Right renal pelvis (tissue), 4 donors: ENCODE measurements at places on chromosomes 1 and 21.

- DNase-seq: no peak
Measured at GRCh38 chr1:101365186-101365585, 128.4 kb downstream of the S1PR1 start.

- no peak for DNase-seq
Measured at GRCh38 chr1:76158126-76158525, 83.6 kb downstream of the ST6GALNAC3 start.

- no peak for DNase-seq
Measured at GRCh38 chr1:245990315-245991022, 516.6 kb downstream of the SMYD3 start.

DNA sequence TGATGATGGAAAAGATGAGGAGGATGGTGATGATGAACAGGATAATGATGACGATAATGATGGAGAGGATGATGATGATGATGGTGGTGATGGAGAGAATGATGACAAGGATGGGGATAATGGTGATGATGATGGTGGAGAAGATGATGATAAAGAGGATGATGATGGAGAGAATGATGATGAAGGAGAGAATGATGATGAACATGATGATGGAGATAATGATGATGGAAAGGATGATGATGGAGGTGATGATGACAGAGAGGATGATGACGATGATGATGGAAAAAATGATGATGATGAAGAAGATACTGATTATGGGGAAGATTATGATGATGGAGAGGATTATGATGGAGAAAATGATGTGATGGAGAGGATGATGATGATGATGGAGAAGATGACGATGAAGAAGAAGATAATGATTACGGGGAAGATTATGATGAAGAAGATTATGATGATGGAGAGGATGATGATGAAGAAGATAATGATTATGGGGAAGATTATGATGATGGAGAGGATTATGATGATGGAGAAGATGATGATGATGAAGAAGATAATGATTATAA is 204.1 kb downstream of the MATN1 start:
- DNase-seq: no peak

DNA sequence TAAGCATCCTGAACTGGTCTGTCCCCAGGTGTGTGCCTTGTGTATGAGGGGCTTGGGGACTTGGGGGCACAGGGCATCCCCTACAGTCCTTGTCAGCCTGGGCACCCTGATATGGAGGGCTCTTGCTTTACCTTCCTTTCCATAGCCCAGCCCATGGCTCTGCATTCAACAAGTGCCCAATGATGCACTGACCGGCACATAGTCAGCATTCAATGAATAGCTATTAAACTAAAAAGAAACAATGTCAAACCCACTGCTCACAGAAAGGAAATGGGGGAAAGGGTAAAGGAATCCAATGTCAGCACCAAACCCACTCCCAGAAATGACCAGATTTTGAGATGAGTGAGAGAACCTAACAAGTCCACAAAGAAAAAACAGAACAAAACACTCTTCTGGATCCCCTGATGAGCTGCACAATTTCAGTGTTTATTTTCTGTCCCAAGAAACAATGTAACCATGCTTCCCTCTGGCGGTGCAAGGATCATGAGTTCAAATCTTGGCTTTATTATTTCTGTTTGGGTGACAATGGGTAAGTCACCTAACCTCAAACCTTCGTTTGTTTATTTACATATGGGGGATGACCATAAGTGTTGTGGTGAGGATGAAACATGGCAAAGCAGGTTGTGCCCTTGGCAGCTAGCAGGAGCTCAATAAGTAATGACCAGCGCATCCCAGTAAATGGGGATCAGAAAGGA is 22.0 kb downstream of the SYT6 start:
- DNase-seq: no peak

GRCh38 chr1:74652711-74653139 is 20.9 kb downstream of the ERICH3 start:
- peak; percentile 63 for DNase-seq

DNA sequence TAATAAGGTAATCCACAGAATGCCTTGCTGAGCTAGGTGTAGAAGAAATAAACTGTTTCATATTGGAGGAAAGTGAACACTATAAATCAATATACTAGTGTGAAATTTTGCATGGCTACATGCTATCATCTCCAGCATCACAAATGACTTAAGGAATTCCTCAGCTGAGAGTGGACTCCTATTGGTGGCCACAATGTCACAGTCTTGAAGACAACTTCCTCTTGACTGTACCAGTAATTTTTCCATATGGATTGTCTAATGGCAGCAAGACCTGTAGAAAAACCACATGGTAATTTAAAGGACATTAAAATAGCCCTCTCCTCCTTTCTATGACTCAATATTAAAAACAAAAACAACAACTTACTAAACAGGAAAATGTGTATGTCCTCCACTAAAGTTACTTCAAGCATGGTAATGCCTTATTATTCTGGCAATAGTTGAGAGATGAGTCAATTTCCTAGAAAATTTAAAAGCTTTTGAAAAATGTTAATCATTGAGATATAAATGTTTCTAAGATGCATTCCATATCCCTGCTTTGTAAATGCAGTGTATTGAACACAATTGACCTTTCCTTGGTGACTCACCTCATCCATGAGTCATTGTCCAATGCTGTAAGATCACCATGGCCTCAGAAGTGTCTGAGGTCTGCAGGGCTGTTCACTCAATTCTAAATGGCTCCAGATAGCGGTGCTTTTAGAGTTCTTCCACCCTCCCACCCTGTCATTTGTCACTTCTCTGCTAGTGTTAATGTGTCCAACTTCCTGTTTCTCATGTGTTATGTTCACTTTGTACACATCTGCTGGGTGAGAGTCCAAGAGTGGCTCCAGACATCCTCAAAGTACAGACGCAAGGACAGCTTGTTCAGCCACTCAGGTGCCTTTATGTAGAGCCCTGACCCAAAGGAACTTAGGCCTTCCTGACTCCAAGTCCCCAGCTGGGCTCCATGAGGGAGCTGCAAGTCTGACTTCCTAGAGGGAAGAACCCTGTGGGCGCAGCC is 32.8 kb upstream of the DNASE2B start:
- DNase-seq: no peak

DNA sequence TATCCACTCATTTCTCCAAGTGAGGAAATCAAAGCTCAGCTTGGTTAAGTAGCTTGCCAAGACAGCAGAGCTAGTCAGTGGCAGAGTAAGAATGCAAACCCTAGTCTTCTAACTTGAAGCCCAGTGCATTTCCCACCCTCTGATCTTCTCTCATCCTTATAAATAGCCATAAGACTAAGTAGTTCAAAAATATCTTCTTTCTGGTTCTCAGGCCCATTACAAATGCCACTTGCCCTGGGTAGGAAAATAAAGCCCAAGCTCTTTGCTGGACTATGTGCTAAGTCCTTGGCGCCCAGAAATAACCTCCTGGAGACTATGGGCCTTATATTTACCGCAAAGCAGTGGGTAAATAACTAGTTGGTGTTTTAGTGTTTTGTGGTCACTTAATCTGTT is 505.8 kb downstream of the PLPP3 start:
- no peak for DNase-seq

DNA sequence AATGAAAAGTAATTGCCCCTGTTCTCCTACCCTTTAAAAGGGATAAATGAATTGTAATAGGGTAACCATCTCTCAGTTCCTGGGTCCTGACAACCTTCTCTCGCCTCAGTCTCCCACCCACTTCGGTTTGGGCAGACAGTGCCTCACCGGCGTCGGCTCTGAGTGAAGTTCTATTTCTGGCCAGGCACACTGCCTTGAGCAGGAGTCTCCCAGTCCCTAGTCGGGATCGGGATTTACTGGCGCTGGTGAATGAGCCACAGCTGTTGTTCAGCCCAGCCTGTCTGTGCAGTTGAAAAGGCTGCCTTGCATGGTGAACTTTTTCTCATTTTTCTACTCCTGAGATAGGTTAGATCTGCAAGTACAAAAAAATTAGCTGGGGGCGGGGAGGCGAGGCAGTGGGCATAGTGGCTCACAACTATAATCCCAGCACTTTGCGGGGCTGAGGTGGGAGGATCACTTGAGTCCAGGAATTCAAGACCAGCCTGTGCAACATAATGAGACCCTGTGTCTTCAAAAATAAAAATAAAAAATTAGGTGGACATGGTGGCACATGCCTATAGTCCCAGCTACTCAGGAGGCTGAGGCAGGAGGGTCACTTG is 7.4 kb downstream of the PLEKHM2 start:
- DNase-seq: no peak

DNA sequence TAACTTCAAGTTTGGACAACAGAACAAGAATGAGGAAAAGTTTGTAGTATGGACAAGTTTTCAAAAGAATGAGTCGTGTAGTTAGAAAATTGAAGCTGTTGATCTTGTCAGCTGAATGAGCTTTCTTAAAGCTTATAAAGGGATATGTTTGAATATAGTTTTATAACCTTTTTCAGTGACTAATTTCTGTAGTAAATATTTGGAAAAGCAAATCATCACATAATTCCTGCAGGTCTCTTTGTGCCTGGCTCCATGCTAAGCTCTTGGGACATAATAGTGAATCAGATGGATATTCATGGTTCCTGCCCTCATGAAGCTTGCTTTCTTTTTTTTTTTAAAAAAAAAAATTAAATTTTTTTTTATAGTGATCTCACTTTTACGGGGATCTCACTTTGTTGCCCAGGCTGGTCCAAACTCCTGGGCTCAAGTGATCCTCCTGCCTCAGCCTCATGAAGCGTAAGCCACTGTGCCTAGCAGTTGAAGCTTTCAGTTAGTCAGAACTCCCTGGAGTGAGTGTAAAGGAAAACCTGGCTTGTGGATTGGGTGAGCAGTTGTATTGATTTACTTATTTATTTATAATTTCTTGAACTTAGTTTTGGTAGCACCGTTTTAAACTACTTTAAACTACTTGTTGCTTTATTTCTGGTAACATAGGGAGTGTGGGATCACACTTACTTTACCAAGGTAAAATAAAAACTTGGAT is 15.5 kb downstream of the DYRK1A start:
- DNase-seq: no peak

DNA sequence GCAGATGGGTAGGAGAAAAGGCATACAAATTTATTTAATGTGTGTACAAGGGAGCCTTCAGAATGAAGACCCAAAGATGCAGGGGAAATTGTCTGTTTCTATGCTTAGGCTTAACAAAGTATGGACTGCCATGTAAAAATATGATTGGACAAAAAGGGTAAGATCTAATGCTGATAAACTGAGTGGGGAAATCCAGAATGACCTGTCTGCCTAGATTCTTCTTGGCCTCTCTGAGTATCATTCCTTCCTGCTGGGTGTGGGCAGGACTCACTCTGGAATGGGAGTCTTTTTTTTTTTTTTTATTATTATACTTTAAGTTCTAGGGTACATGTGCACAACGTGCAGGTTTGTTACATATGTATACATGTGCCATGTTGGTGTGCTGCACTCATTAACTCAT is 61.0 kb downstream of the IGSF5 start:
- DNase-seq: no peak

DNA sequence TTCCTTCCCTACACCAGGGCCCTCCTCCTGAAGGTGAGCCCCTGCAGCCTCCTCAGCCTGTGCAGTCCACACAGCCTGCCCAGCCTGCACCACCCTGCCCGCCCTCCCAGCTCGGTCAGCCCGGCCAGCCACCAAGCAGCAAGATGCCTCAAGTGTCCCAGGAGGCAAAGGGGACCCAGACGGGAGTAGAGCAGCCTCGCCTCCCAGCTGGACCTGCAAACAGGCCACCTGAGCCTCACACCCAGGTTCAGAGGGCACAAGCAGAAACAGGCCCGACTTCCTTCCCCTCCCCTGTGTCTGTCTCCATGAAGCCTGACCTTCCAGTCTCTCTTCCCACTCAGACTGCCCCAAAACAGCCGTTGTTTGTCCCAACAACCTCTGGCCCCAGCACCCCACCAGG is 38.8 kb downstream of the ZBTB17 start:
- DNase-seq: no peak

- no peak for DNase-seq
Measured at GRCh38 chr1:153959454-153959853, 1.0 kb upstream of the CRTC2 start.

DNA sequence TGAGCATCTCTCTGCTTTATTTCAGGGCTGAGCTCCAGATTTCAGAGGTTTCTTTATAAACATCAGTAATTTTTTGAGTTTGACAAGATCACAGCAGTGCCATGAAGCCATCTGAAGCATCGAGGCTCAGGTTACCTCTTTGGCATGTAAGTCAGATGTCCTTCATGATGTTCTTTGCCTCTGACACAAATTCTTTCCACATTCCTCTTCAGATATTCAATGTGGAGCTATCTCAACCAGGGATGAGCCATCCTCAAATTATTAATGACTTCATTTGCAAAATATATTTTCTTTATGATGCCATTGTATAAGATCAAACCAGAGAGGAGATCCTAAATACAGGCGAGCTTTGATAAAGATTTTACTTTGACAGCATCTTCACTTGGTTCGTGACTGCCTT is 256.7 kb downstream of the COL11A1 start:
- DNase-seq: no peak

GRCh38 chr1:116956378-116956777 is 45.2 kb upstream of the CD101 start:
- DNase-seq: no peak

DNA sequence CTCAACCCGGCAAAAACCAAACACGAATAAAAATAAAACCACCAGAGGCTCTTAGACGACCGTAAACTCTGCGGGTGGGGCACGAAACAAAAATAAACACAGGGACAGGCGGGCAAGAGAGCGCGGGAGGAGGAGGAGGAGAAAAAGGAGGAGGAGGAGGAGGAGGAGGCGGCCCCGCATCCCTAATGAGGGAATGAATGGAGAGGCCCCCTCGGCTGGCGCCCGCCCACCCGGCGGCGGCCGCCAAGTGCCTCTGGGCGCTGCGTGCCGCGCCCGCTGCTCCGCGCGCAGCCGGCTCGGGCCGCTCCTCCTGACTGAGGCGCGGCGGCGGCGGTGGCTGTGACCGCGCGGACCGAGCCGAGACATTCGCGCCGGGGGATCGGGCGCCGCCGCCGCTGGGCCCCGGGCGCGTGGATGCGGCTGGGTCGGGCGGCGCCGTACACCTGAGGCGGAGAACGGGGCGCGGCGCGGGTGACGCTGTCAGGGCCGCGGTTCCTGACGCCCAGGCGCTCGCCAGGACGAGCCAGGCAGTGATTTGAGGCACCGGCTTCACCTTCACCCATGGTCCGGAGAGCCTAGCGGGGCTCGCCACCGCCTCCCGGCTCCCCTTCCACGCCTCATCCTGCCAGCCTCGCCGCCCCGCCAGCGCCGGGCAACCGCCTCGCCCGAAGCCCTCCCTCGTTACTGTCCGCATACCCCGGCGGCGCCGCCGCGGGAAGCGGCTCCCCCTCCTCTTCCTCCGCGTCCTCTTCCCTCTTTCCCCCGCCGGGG is at the start of gene MARK1:
MARK1 (plus strand) TSS at position 229 of the 771 bp plus-strand sequence. CDS start 687 bp downstream, outside the sequence.
- DNase-seq: no peak

DNA sequence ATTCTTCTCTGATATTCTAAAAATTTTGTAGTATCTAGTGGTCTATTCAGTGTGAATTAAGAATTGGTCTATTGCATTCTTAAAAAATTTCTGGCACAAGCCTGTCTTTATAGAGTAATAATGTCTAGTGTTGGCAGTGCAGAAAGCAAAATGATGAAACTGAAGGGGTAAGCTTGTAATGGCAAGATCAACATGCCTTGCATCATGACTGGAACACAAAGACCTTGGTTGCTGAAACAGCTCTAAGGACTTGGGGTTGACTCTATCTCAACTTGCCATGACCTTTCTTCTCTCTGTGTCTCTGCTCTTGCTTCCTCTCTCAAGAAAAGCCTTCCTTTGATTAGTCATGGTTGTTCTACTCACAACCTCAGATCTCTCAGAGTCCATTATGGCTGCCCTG is 46.8 kb upstream of the PROX1 start:
- no peak for DNase-seq
